ENCODE measurements at places on chromosomes 4 and X. TPM values are rescaled to one million over a fixed set of nuclear protein-coding genes. Genes with fewer than 3 reads are reported as not detected.

Gene RAB40AL
- 0.97 TPM for total RNA-seq

Gene RXFP1
- not detected for total RNA-seq

Gene C1GALT1C1
- 10.2 TPM for total RNA-seq

DNA sequence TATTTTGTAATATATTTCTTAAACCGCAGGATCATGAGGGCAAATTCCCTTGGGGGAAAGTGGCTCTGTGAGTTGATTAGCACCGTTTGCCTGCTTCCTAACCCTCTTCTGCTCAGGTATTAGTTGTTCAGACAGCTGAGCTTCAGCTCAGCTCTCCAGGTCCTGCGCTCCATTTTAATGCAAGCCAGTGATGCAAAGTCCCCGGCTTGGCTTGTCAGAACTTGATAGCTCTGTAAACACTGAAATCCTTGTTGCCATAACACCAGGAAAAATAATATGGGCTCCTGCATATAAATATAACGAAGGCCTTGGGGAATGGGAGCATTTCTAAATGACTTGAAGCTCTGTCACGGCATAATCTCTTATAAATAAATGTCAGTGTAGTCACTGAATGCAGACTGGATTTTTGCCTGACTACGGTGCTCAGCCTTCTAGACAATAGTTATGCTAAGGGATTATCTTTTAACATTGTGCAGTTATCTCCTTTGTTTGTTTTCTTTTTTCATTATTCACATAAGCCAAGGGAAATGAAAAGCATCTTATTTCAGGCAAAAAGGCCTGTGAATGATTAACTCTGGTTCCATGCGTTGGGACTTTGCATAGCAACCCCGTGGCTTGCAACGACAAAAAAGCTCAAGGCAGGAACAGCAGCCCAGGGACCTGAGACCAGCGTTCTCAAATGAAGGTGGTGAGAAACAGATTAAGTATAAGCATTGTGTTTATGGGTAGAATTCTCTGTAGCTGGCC is 253.2 kb downstream of the SPRY1 start:
- DNase-seq: peak; percentile 13

DNA sequence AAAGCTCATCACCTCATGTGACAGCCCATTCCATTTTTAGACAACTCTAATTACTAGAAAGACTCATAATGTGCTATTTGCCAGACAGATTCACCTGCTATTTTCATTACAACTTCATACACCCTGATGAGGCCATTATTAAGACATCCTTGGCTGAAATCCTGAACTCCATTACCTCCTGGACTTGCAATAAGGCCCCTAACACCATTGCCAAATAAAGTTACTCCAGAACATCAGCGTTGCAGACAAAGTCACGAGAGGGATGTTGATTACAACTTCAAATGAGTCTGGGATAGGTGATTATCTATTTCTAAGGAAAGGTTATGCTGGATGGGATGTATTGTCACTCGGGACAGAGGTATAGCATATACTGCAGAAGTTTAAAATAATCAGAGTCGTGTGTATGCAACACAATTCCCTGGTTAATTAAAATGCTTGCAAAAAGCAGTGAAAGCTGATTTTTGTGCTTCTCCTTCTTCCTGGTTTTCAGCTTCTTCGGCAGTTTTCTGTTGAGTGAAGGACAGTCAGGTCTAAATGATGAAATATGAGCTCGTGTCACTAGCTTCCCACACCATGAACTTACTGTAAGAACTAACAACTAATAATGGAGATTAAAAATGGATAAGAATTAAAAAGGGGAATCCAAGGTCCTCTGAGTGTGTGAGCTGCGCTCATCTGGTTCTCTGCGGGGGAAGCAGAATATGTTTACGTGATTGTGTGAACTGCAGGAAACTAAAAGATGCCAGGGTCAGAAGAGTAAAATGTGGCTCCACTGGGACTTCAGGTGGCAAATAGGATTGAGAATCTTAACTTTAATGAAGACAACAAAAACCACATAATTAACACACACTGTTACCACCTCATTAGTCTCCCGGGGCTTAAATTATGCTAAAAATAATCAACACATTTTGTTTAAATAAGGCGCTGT is 17.6 kb upstream of the SOD3 start:
- no peak for DNase-seq

DNA sequence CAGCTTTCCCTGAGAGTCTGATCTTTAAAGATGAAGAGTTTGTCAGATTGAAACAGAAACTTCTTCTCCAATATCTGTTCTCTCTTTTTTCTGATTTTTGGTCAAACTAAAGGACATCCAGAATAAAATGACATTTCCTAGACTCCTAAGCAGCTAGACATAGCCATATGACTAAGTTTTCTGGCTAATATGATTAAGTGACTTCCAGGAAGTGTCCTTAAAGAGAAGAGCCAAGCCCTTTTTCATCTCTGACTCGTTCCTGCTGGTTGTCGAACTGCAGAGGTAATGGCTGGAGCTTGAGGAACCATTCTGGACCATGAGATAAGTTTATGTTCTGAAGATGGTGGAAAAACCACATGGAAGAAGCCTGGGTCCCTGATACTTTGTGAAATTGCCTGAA is 546.0 kb downstream of the BCOR start:
- no peak for DNase-seq

GRCh38 chr4:77158487-77158861 is 1.5 kb downstream of the CCNG2 start:
- DNase-seq: no peak

- DNase-seq: no peak
Measured at GRCh38 chr4:187232196-187232595, 508.5 kb upstream of the FAT1 start.

GRCh38 chrX:153646620-153647373 is at the start of gene DUSP9:
Gene DUSP9 (plus strand): TSS chrX:153647203. CDS start chrX:153647954, 751 bp downstream.
- DNase-seq: peak; percentile 38

- no peak for DNase-seq
Measured at GRCh38 chr4:40124690-40125089, 68.0 kb downstream of the N4BP2 start.

Gene GRPR
- 0.52 TPM for total RNA-seq

DNA sequence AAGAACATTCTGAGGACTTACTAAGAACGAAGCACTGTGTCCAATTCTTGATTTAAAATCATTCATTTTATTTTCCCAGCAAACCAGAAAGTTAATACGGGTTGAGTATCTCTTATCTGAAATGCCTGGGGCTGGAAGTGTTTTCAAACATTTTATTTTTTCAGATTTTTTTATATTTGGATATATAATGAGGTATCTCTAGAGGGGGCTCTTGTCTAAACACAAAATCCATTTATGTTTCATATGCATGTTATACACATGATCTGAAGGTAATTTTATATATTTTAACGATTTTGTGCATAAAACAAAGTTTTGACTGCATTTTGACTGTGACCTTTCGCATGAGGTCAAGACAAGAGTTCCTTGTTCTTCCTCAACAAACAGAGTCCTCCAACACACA is 320.9 kb downstream of the ASMT start:
- no peak for DNase-seq

Gene DCAF12L2
- 0.83 TPM for total RNA-seq

Gene SCARB2
- 27.9 TPM for total RNA-seq

DNA sequence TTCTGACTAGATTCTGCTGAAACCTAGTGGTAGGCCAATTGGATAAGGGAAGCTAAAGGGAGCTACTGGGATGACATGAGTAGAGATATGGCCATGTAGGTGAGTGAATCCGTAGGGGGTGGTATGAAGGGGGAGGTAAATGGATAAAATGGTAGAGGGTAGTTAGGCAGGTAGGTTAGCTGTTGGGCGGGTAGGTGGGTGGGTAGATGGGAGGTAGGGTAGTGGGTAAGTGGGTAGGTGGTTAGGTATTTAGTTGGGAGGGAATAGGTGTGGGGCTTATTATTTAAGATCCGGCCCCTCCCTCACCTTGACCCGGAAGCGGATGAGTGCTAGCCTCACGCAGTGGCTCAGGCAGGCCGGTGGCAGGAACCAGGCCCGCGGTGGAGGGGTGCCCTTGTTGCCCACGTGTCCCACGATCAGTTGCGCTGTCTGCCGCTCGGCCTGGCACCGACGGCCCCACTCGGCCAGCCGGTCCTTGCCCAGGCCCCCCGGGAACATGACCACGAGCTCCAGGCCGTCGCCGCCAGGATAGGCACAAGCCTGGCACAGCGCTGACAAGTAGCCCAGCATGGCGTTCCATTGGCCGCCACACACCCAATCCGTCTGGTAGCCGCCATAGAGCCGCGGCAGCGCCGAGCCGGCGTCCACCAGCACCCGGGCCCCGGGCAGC is 725 bp downstream of the FAM120C start:
- peak; percentile 64 for DNase-seq

Gene UGT2B10
- not detected for total RNA-seq

Gene PLXNB3
- not detected for total RNA-seq

- DNase-seq: no peak
Measured at GRCh38 chrX:133179500-133179899, 38.7 kb downstream of the TFDP3 start.

DNA sequence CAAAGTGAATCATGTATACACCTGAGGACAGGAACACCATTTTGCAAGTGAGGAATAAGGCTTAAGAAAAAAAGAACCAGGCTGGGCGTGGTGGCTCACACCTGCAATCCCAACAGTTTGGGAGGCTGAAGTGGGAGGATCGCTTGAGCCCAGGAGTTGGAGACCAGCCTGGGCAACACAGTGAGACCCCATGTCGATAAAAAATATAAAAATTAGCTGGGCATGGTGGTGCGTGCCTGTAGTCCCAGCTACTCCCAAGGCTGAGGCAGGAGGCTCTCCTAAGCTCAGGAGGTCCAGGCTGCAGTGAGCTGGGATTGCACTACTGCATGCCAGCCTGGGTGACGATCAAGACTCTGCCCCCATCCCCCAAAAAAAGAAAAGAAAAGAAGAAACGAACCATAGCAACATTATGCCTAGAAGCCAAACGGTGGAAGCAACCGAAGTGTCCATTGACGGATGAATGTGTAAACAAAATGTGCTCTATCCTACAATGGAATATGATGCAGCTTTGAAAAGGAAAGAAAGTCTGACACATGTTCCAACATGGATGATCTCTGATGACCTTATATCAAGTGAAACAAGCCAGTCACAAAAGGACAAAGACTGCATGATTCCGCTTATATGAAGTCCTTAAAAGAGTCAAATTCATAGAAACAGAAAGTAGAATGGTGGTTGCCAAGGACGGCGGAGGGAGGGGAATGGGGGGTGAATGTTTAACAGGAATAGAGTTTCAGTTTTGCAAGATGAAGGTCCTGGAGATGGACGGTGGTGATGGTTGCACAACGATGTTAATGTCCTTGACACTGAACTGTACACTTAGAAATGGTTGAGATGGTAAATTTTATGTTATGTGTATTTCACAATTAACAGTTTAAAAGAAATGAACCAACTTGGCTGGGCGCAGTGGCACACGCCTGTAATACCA is 8.6 kb upstream of the KIAA0232 start:
- DNase-seq: no peak

Gene ATOH1
- total RNA-seq: not detected

Gene FAM149A
- 2.4 TPM for total RNA-seq

- no peak for DNase-seq
Measured at GRCh38 chr4:89759426-89759825, 77.5 kb downstream of the SNCA start.

DNA sequence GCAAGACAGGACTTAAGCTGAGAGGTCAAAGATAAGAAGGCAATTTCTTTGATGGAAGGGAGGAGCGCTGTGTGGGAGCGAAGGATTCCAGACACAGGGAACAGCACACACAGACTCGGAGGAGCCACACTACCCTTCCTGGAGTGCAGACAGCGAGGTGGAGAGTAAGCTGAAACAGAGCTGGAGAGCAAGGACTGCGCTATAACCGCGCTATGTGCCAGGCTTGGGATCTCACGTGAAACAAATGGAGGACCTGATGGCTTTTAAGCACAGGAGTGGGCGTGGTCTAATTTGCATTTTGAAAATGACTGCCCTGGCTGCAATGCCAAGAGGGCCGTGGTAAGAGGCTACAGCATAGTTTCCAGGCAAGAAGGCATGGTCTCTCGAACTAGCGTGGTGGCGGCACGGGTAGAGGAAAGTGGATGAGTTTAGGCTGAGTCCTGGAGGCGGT is 113.9 kb upstream of the SORBS2 start:
- no peak for DNase-seq

DNA sequence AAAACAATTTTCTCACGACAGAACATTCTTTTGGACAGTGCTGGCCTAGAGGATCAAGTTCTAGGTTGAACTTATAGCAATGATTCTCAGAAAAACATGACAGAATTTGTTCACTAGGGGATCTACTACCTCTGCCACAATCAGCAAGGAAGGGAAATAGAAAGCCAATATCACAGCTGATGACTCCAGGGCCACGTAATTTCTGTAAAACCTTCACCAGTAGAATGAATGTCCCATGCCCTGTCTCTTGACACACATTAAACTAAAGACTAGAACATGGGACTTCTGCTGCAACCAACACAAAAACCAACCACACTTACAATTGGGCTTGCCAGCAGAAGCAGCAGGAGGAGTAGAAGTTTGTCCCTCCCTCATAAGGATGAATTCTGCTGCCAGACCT is 86.0 kb upstream of the NPFFR2 start:
- no peak for DNase-seq

DNA sequence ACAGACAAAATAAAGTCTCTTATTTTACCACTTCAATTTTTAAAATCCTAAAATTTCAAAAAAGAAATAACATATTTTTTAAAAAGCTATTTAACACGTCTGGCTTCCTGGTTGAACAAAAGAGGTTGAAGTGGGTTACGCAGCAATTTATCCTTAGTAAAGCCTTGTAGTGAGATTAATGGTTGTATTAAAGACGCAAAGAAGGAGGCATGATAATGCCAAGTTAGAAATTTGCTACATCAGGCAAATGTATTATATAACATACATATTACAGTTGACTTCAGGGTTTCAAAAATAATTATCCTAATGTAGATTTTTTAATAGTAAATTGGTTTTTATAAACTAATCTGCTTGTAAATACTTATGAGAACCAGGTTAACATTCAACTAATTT is 35.3 kb downstream of the ANKRD17 start:
- no peak for DNase-seq

- no peak for DNase-seq
Measured at GRCh38 chrX:10239611-10240064, 82.9 kb downstream of the CLCN4 start.

DNA sequence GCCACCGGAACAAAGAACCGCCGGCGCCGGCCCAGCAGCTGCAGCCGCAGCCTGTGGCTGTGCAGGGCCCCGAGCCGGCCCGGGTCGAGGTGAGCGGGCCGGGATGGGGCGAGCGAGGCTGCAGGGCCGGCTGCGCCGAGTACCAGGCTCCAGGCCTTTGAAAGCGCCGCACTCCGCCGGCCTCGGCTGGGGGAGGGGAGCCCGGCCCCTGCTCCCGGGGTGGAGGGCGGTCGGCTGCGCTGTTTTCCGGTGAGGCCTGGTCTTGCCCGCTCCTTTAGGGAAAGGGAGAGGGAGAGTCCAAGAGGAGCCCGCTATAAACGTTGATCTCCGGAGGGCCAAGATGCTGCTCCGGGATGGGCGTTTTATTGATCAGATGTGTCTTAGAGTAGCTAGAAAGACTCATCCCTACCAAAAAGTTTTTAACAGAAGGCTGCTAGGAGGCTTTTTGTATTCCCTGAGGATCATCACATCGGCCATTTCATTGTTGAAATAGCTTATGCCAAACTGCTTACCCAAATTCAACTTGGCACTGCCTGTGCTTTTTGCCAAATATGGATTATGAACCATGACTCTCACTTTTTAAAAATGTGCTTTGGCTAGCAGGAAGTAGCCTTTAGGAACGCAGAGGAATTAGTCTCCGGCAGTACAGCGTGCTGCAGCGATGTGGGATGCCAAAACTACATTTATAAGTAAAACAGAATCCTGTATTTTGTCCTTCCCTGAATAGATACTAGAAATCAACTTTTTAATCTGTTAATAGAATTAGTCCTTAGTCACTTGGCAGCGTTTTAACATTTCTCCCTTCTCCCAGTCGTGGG is 760 bp downstream of the TMEM165 start:
- peak; percentile 21 for DNase-seq

Gene WNK3
- total RNA-seq: 12.8 TPM

Measured in A673 (cell line).